ENCODE measurements at places on chromosomes 16 and 17. TPM values are rescaled to one million over a fixed set of nuclear protein-coding genes. Genes with fewer than 3 reads are reported as not detected.

GRCh38 chr17:61418449-61418848, 18.8 kb downstream of the TBX2 start:
- no peak for DNase-seq

- DNase-seq, result no peak
Observed at GRCh38 chr16:75535211-75535843, 581 bp downstream of the CHST5 start.

GRCh38 chr17:70074236-70074830, 692 bp upstream of the KCNJ16 start:
- no peak for DNase-seq

GRCh38 chr17:61047515-61047914, 352.1 kb upstream of the TBX2 start:
- DNase-seq, result no peak

DNA sequence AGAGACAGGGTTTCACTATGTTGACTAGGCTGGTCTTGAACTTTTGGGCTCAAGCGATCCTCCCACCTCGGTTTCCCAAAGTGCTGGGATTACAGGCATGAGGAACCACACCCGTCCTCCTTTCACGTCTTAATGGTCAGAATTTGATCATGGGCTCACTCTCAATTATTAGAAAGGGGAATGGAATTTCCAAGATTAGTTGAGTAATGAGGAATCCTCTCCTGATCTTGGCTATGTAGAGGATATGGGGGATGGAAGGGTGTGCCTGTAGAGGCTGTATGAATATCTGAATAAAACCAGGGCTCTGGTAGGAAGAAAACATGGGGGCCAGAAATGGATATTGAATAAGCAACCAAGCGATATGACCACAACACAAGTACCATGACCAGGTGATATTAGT, 25.9 kb upstream of the SMURF2 start:
- no peak for DNase-seq

DNA sequence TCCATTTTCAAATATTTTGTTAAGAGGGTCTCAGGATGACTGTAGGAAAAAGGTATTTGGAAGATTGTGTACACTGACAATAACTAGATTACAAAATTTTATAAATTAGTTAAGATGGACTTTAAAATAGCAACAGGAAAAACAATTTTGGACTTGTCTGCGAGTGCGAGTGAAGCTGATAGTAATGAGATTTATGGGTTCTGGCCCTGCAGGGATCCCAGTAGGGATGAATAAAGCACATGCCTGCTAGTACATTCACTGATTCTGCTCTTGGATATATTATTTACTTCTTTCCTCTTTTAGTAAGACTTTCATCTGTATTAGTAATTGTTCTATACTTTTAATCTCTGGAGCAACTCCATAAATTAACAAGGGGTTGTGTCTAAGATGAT, 28.2 kb downstream of the PRKCA start:
- no peak for DNase-seq

DNA sequence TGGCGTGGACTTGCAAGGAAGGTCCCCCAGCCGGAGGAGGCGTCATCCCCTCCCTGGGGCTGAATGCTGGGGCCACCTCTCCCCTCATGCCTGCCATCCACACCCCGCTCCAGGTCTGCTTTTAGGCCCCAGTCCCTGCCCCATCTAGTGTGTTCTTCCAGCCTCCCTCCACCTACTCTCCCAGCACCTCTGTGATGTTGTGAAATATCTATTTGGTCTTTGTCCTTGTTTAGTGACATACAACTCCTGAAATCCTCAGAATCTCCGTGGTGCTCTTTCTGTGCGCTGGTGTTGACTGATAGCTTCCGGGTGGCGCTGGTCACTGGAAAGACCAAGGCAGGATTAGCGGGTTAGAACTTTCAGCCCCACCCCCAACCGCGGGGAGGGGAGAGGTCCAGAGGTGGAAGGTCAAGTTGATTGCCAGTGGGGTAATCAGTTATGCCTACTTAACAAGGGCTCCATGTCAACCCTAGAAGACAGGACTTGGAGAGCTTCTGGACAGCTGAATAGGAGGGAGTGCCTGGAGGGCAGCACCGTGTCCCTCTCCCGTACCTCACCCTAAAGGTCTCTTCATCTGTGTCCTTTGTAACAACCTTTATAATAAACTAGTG, 10.1 kb downstream of the TBC1D24 start:
- no peak for DNase-seq

GRCh38 chr16:10738231-10739077, 5.2 kb upstream of the NUBP1 start:
- no peak for DNase-seq

DNA sequence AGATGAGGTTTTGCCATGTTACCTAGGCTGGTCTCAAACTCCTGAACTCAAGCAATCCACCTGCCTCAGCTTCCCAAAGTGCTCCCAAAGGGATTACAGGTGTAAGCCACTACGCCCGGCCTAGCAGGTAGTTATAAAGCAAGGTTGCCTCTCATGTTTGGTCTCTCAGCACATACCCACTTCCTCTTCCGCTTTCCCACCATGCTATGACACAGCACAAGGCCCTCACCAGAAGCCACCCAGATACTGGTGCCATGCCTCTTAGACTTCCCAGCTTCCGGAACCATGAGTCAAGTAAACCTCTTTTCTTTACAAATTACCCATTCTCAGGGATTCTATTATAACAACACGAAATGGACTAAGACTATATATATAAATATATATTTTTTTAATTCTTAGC, 143.6 kb downstream of the COPRS start:
- no peak for DNase-seq

- DNase-seq, result no peak
Observed at GRCh38 chr17:76421044-76421407, 31.9 kb downstream of the UBE2O start.

DNA sequence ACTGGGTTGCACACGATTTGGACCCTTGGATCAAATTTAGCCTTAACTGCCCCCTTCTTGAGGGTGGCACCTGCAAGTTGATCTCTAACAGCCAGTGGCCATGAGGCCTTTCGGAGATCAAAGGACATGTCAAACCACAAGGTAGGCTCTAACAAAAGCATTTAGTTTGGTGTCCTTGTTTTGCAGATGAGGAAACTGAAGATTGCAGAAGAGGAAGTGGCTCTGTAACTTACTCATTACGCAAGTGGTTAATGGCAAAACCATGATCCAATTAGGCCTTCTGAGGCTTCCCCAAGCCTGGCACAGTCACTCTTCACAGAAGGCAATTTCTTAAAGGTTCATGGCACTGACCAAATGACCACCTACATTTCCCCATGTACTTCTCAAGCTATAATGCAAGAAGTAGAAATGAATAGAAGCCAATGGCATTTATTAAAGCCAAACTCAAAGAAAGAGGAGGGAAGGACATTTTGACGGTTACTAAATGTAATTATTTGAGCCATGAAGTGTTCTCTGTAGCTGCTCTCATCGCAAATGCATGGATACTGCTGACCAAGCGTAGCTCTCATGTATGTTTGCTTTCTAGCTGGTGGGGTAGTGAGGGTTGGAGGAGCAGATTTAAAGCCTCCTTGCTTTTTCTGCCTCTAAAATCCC, 32.8 kb upstream of the ABCC12 start:
- no peak for DNase-seq

GRCh38 chr17:37494401-37494831, 4.7 kb downstream of the DUSP14 start:
- no peak for DNase-seq

DNA sequence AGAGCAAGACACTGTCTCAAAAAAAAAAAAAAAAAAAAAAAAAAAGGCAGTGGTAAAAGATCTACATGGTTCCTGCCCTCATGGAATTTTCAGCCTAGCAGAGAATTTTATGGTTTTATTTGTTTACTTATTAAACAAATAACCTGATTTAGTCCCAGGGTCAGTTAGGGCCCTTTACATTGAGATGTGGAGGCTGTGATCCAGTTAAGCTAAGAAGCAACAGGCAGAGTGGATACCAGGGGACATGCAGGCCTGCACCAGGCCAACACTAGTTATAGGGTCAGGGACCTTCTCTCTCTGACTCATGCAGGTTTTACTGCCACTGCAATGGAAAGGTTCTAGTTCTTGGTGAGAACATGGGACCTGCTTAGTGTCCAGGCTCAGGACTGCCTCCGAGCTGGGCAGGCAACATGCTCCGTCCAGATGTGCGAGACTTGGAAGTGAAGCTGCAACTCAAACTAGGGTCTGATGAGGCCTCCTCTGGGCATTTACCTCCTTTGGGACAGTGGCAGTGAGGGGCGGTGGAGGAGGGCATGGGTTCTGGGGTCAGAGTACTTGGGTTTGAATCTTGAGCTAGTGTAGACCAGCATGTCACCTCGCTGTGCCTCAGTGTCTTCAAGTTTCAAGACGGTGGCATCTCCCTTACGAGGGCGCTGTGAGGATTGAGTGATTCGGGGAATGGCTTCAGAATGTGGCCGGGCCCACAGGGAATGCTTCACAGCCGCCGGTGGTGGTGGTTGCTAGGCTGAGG, 301.8 kb downstream of the CPPED1 start:
- no peak for DNase-seq

DNA sequence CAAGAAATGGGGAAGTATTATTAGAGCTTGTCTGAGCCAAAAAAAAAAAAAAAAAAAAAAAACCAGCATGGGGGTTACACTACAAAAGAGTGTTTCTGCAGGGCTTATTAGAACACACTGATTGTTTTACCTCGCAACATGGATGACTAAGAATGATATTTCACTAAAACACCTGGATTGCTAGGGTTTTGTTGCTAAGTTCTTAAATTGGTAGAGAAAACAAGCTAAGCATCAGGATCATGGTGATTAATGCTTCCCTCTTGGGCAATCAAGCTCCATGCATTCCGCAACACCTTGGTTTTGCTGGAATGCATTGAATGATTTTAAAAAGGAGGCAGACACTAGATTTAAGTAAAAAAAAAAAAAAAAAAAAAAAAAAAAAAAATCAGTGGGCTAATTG, 931.4 kb upstream of the CDH8 start:
- no peak for DNase-seq

GRCh38 chr16:69182730-69183416, 4.1 kb upstream of the SNTB2 start:
- no peak for DNase-seq

GRCh38 chr17:6701719-6702118, 11.4 kb downstream of the SLC13A5 start:
- peak; percentile 86 for DNase-seq

- DNase-seq, result no peak
Observed at GRCh38 chr17:77109764-77110359, 30.9 kb upstream of the SEC14L1 start.

DNA sequence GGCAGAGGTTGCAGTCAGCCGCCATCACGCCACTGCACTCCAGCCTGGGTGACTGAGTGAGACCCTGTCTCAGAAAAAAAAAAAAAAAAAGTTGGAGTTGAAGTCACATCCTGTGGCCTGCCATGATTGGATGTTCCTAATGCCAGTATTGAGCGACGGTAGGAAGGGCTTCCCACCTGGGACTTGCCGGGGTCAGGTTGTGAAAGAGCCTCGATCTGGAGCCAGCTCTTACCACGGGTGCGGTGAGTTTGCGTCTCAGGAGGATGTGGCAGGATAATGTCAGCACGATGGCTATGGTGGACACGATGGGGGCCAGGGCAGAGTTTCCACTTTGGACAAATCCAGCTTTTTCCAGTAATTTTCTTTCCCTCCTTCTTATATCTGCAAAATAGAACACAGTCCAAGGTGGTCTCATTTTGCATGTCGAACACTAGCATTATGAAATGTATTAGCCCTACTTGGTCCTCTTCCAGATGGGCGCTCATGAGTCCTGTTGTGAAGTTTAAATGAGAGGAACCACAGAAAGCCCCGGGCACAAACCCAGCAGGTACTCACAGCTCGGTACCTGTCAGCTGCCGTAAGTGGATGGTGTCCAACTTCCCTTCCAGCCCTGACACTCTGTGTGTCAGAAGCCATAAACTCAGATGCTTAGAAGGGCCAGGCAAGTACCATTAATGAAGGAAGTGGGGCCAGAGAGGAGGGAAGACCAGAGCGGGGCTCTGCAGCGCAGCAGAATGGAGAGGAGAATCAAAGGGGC, 22.2 kb downstream of the ABCC12 start:
- DNase-seq, result no peak

GRCh38 chr17:27379888-27380533, 76.2 kb upstream of the KSR1 start:
- no peak for DNase-seq

DNA sequence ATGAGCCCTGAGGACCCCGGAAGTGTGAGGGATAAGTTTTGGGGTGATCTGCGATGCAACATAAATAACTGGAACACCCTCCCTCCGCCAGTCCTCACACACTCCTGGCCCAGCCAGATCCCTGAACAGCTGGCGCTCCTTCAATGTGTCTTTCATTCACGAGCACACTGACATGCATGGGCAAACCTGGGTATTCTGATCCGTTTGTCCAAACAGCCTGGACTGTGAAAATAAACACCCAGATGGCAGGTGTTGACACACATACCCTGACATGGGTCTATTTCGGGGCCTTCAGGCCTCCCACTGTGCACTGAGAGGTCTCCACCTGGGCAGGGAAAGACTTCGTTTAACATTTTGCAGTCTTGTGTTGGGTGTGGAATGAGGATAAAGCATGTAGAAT, 3.0 kb upstream of the CPNE2 start:
- no peak for DNase-seq

DNA sequence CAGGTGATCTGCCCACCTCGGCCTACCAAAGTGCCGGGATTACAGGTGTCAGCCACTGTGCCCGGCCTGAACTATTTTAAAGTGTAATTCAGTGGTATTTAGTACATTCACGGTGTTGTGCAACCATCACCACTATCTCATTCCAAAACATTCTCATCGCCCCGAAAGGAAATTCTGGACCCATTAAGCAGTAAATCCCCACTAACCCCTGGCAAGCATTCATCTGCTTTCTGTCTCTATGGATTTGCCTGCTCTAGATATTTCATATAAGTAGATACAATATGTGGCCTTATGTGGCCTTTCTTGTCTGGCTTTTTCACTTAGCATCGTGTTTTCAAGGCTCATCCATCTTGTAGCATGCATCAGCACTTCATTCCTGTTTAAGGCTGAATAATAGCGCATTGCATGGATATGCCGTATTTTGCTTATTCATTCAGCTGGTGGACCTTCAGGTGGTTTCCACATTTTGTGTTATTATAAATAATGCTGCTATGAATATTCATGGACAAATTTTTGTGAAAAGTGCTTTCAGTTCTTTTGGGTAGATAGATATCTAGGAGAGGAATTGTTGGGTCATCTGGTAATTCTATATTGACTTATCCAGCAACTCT, 8.4 kb upstream of the HERPUD1 start:
- no peak for DNase-seq

DNA sequence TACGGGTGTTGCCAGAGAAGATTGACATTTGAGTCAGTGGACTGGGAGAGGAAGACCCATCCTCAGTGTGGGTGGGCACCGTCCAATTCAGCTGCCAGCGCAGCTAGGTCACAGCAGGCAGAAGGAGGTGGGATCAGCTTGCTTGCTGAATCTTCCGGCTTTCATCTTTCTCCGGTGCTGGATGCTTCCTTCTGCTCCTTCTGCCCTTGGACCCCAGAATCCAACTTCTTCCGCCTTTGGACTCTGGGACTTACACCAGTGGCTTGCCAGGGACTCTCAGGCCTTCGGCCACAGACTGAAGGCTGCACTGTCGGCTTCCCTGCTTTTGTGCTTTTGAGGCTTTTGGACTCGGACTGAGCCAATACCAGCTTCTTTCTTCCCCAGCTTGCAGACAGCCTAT, 46.1 kb upstream of the RPL38 start:
- DNase-seq, result no peak

GRCh38 chr16:14501331-14502255, 128.5 kb downstream of the PARN start:
- peak; percentile 63 for DNase-seq

Gene ZNF821
- 15.4 TPM for total RNA-seq

Gene ACD
- total RNA-seq, result 41.3 TPM

Gene TBC1D3I
- total RNA-seq, result 0.39 TPM

Gene KCNJ2
- 1.1 TPM for total RNA-seq

Gene APOH
- total RNA-seq, result 1.9 TPM

Gene ABI3
- 1.5 TPM for total RNA-seq
